ENCODE measurements at places on chromosomes 2 and 18.

- DNase-seq, result no peak
Measured at GRCh38 chr2:176468457-176469113, 199.3 kb downstream of the MTX2 start.

DNA sequence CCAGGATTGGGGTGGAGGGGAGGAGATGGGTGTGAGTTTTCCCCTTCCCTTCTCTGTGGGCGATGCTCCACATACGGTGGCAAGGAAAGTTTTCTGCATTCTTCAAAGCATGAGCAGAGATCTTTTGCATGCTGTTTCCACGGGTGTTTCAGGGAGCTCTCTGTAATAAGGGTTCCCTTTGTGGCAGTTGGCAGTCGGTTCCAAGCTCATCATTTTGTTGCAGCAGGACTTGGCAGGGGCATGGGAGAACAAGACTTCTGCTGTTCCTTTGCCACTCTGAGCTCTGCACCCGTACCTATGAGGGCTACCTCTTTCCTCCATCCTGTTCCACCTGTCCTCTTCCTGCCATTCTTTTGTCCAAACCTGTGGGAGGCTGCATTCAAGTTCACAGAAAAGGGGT is 71.3 kb upstream of the SPRED2 start:
- no peak for DNase-seq

GRCh38 chr18:22606563-22607283 is 189.0 kb upstream of the CTAGE1 start:
- no peak for DNase-seq

DNA sequence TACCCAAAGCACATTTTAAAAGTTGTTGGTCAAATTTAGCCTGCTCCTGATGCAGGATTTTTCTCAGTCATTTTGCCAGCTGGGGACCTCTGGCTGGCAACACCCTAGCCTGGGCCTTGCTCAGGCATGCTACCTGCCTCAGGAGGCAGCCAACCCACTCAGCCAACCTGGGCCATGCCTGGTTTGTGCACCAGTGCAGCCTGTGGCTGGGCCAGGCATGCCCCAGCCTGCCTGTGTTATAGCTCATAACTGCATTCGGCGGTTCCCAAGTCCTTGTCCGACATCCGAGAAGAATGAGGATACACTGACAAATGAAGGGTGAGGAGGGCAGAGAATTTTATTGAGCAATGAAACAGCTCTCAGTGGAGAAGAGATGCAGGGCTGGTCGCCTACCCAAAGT is 608.0 kb downstream of the SUCLG1 start:
- DNase-seq, result no peak

GRCh38 chr2:16204886-16205620 is 264.7 kb downstream of the MYCN start:
- no peak for DNase-seq

GRCh38 chr2:10550206-10551001 is 102.3 kb upstream of the ODC1 start:
- no peak for DNase-seq

GRCh38 chr2:172480301-172481218 is 53.2 kb downstream of the ITGA6 start:
- DNase-seq, result no peak

GRCh38 chr18:57547260-57547659 is 39.2 kb downstream of the FECH start:
- no peak for DNase-seq

DNA sequence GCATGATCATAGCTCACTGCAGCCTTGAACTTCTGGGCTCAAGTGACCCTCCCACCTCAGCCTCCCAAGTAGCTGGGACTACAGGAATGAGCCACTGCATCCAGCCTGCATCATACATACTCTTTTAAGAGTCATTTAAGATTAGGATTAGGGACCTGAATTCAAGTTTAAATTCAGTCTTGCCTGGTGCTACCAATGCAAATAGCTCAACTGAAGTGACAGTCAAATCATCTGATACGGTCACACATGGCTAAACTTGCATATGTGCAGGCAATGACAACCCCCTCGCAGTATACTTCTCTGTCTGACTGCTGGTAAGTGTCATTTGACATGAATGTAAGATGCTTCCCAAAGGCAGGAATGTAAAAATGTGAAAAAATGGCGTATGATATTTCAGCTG is 31.8 kb upstream of the TMEM131 start:
- DNase-seq, result no peak

DNA sequence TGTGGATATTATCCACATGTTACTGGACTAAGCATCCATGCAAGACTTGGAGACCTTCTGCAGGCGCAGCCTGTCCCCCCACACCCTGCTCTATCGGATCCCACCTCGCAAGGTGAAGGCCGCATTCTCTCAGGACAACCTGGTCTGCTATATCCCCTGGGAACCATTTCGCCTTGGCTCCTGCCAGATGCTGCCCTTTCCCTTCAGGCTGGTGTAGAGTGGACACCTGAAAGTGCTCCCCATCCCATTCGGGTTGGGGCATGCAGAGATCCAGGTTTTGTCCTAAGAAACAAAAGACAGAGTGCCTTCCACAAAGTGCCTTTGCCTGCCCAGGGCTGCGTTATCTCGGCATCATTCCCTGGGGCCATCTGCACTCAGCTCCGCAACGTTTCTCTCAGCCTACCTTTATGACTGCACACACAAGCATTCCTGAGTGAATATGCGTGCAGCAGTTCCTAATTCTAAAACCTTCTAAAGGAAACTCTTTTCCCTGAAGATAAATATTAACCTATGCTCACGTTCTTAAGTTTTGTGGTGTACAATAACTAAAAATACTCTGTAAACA is 20.5 kb downstream of the FHL2 start:
- no peak for DNase-seq

DNA sequence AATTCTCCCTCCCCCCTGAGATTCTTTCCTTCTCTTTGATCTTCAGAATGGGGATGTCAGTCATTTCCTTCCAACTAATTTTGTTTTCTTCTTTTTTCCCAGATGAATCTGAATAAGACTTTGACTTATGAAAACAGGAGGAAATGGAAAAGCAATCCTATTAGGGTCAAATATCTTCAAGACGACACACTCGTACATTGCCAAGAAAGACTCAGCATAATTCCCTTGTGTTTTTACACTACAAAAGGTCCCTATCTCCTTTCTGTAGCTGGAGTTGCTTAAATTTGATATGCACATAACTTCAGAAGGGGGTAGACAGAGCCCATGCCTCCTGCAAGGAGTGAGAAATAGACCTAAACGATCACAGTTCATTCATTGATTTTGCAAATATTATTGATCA is 230.3 kb upstream of the RBBP8 start:
- DNase-seq, result no peak

GRCh38 chr2:239208465-239209180 is 192.2 kb downstream of the HDAC4 start:
- DNase-seq, result no peak

DNA sequence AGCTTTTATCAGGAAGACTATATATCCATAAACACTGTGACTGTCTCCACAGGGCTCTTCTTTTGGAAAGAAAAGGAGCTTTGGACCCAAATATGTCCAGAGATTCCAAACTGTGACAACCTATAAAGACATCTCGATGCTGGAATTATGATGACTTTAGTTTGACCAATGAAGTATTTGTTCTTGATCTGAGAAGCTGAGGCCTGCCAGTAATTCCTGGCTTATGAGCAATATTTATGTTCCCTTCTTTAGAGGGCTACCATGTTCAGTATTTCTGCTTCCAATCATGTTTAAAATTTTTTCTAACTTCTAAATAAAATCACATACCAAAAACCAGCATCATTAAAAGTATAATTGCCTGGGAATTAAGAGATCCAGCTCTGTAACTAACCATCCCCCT is 41.1 kb downstream of the FEZ2 start:
- DNase-seq, result no peak

DNA sequence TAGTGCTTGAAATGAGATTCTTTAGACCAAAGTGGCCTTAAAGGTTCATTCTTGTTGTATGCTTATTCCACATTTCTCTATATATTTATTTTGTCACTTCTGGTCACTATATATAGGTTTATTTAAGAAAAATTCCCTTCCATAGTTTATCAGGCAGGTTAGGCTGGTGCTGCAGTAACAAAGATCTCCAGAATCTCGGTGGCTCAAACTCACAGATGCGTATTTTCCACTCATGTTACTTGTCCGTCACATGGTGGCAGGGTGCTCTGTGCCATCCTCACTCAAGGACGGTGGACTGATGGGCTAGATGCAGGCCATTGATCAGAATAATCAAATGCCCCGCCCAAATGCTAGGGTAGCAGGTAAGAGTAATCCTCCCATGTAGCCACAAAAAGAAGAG is 19.8 kb downstream of the SPTBN1 start:
- no peak for DNase-seq

- no peak for DNase-seq
Measured at GRCh38 chr2:151049746-151050145, 211.9 kb downstream of the RBM43 start.

DNA sequence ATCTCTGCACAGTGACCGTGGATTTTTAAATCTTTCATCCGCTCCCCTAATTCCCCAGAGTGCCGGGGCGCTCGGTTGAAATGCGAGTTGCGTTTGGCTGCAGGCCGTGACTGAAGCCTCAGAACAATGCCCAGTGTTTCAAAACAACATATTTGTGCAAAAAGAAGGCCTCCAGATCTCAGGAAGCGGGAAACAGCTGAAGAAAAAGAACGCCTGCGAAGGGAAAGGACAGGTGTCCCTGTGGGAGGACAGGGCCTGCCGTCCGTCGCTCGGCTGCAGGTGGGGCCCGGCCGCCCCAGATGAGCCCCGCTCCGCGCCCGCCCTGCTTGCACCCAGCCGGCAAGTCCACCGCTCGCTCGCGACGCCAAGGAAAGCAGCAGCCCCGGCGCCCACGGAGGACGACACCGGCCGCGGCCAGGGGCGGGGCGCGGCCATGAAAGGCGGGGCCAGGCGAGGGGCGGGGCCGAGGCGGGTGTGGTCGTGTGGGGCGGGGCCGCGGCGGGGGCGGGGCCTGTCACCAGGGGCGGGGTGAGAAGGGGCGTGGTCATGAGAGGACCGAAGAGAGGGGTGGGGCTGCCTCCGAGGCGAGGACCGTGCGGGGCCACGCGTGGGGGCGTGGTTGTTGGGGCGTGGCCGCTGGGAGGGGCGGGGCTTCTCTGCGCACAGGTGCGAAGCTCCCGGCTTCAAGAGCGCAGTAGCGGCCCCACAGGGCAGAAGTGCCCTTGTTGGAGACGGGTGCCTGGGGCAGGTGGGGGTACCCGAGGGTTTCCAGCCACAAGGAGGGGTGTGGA is 17.6 kb upstream of the BOK start:
- DNase-seq, result peak; percentile 53

- DNase-seq, result no peak
Measured at GRCh38 chr18:32213693-32214092, 23.9 kb downstream of the MEP1B start.

- no peak for DNase-seq
Measured at GRCh38 chr2:56505885-56506284, 322.1 kb downstream of the CCDC85A start.

DNA sequence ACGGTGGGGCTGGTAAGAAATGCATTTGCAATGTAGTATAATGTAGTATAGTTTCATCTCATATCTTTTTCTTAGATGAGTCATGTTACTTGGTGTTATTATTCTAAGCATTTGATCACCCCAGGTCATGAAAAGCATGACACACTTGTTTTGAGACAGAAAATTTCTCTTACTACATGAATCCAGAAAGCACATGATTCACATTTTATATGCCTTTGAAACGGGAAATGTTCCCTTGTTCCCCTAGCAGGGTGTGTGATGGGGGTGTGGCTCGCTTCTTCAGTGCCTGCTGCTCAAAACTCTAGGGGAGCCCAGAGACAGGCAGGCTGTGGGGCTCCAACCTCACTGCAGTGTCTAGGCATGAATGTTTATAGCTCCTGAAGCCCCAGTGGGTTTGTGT is 116.0 kb upstream of the RAB27B start:
- DNase-seq, result no peak

- no peak for DNase-seq
Measured at GRCh38 chr2:83584672-83585071, 874.4 kb downstream of the SUCLG1 start.

- no peak for DNase-seq
Measured at GRCh38 chr18:6992761-6993160, 124.8 kb downstream of the LAMA1 start.

DNA sequence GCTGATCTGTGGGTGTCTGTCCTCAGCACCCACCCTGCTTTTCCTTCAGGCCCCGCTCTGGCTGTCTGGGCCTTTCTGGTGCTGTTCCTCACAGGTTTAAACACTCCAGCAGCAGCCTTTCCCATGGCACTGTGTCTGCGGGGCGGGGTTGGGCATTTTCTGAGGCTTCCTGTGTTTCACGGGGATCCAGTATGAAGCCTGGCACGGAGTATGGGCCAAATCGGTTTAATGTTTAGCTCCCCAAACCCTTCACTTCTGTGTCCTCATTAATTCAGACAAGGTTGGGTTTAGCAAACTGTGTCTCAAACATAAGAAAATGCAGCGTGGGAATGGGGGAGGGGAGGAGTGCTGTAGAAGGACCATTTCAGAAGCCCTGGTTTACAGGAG is 44.9 kb downstream of the HPCAL1 start:
- DNase-seq, result no peak

- DNase-seq, result no peak
Measured at GRCh38 chr2:2484301-2484700, 153.2 kb upstream of the MYT1L start.

DNA sequence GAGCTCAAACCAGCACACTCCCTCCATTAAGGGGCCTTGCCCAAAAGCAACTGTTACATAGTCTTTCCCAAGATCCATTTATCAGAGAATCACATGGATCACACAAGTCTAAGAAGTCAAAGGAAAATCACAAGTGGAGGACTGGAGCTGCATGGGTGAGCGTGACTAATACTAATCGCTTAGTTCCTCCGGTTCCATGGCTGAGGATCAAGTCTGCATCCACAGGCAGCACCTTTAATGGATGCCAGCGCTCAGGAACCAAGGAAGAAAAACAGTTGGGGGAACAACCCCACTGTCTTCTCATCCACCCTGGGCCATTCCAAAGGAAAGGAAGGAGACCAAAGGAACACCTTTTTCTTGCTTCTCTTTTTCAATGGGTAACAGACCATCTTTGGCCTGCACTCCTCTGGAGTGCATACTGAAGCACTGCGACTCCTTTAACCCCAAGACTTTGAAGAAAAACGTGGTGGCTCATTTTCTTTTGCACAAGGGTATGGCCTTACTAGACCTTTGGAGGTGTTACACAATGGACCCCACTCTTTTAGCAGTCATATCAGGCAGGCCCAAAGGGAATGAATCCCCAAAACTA is 9.2 kb upstream of the WDR33 start:
- DNase-seq, result no peak

GRCh38 chr2:159098921-159099411 is 130.5 kb downstream of the TANC1 start:
- DNase-seq, result no peak

- peak; percentile 79 for DNase-seq
Measured at GRCh38 chr2:174607989-174608865, 10.6 kb upstream of the WIPF1 start.

DNA sequence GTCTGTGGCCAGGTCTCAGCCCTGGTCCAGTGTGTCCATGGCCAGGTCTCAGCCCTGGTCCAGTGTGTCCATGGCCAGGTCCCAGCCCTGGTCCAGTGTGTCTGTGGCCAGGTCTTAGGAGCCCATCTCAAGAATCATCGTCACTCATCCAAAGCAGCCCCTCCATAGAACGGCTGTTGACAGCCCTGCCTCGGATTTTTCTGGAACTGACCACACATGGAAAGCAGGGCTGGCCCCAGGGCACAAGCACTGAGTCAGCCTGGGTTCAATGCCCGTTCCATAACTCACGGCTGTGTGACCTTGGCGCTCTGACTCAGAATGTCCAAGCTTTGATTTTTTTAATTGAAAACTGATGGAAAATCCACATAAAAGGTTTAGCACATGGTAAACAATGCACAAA is 59.9 kb upstream of the SNTG2 start:
- DNase-seq, result no peak
